Muscle of leg (tissue), 16 donors: ENCODE measurements at places on chromosomes 6 and 20. TPM values are rescaled to one million over a fixed set of nuclear protein-coding genes. Genes with fewer than 3 reads are reported as not detected.

SIRPD gene
- not detected for polyA plus RNA-seq

COL11A2 gene
- polyA plus RNA-seq = 85.5 TPM

- no peak for DNase-seq
- H3K36me3 ChIP-seq = no peaks in the 10 kb centered on the region
- no peaks in the 10 kb centered on the region for H3K4me1 ChIP-seq
- no peaks in the 10 kb centered on the region for H3K27me3 ChIP-seq
Observed at GRCh38 chr6:8819446-8819845, 384.1 kb upstream of the SLC35B3 start.

GRCh38 chr6:43523284-43523683 lies 6.4 kb downstream of the POLR1C start:
- peaks cover under 1% of the 10 kb centered on the region for H3K4me1 ChIP-seq
- peaks cover 87% of the 10 kb centered on the region for H3K36me3 ChIP-seq
- H3K27me3 ChIP-seq = no peaks in the 10 kb centered on the region
- no peak for DNase-seq

- H3K27me3 ChIP-seq = no peaks in the 10 kb centered on the region
- H3K36me3 ChIP-seq = no peaks in the 10 kb centered on the region
- H3K4me3 ChIP-seq = no peak overlapping the region
- no peak overlapping the region for H3K27ac ChIP-seq
- peaks cover 5% of the 10 kb centered on the region for H3K4me1 ChIP-seq
Observed at GRCh38 chr6:105196076-105196475, 16.3 kb upstream of the POPDC3 start.

GRCh38 chr20:49385465-49385864 lies 97.0 kb downstream of the KCNB1 start:
- peak; percentile 52 for DNase-seq
- H3K27me3 ChIP-seq = no peaks in the 10 kb centered on the region
- H3K4me1 ChIP-seq = peaks cover 20% of the 10 kb centered on the region
- H3K4me3 ChIP-seq = no peak overlapping the region
- H3K27ac ChIP-seq = no peak overlapping the region
